ENCODE measurements at places on chromosomes 6 and 20.

GRCh38 chr20:9409981-9410380 lies 104.4 kb upstream of the LAMP5 start:
- DNase-seq: no peak

- DNase-seq: no peak
These were observed 83.8 kb downstream of the GCLC start for GRCh38 chr6:53461041-53461656.

- no peak for DNase-seq
These were observed 17.4 kb upstream of the FOXO3 start for GRCh38 chr6:108543175-108543940.

DNA sequence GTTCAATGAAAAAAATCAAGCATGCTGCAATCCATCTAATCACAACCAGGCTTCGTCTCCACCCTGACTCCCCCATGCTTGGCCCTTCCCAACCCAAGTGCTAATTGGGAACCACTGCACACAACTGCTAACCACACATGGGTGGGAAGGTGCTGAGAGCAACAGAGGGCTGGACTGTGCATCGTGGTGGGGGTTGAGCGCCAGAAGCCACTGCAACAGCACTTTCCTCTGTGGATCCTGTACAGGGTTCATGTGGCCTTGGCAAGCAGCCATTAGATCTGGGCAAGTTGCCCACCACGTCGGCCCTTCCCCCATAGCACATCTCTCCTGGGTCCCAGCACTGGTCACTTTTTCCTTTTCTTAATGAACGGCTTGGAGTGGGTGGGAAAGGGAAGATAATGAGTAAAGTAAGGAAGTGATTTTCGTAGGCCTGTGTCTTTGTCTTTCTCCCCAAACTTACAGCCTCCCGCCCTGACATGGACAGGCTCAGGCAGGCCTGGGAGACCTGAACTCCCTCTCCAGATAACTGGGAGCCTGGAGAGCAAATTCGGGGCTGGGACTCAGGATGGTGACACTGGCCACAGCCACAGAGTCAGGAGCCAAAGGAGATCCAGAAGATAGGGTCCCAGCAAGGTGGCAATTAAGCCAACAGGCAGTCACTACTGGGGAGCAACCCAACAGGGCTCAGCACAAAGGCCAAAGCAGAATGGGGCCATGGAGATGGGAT lies 34.4 kb upstream of the MRPS10 start:
- peak; percentile 82 for DNase-seq

DNA sequence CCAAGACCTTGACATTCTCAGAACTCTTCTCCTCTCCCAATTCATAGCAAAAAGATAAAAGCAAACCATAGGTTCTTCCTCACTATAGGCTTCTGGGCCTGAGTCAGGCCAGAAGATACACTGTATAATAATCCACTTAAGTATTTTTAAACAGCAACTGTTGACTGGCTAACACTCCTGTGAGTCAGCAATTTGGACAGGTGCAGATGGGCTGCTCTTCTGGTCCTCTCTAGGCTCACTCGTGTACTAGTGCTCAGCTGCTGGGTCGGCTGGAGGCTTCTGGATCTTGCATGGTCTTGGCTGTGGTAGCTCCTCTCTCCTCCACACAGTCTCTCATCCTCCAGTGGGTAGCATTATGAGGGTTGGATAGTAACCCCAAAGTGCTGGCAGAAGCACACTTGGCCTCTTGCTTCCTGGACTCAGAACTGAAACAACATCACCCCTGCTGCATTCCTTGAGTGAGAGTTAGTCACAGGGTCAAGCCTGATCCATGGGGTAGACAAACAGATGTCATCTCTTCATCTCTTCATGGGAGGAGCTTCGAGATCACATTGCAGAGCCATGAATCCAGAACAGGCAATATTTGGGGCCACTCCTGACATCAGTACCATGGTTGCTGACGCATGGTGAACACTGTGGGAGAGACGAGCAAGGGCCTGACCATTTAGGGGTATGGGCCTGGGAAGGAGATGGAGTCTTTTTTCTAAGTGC lies 86.9 kb downstream of the C6orf118 start:
- no peak for DNase-seq
